ENCODE measurements at places on chromosomes 3 and 15.

GRCh38 chr3:88668180-88668579 lies 439.2 kb upstream of the EPHA3 start:
- peak; percentile 33 for DNase-seq

DNA sequence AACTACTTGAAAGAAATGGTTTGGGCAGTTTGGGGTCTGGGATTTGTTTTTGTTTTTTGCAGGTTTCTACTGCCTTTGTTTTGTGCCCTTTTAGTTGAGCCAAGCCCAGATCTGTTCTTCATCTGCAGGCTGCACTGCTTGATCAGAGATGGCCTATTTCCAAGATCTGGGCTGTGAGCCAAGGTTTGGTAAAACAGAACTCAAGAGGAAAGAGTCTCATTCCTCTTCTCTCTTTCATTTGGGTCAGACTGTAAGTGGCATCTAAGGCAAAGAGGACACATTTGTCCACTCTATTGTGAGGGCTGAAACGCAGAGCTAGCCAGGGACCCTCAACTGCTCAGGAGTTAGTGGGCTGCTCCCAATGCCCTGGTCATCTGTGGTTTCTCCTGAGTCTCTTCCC lies 104.4 kb upstream of the UBE3A start:
- peak; percentile 78 for DNase-seq

DNA sequence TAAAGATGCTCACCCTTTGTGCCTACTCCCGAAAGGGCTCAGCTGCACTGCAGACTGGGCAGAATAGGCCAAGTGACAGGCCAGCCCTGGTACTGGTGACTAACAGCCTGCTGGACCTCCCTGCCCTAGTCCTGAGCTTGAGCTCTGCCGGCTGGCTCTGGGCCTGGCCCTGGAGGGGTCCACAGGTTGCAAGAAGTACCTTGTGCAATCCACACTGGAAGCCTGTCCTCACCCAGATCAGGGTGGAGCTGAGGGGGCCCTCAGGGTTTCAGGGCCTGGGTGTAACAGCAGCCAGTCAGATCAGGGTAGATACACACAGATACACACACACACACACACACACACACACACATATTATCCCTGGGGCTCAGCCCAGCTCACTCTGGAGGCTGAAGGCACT lies 27.3 kb upstream of the PLA2G4D start:
- DNase-seq = no peak

DNA sequence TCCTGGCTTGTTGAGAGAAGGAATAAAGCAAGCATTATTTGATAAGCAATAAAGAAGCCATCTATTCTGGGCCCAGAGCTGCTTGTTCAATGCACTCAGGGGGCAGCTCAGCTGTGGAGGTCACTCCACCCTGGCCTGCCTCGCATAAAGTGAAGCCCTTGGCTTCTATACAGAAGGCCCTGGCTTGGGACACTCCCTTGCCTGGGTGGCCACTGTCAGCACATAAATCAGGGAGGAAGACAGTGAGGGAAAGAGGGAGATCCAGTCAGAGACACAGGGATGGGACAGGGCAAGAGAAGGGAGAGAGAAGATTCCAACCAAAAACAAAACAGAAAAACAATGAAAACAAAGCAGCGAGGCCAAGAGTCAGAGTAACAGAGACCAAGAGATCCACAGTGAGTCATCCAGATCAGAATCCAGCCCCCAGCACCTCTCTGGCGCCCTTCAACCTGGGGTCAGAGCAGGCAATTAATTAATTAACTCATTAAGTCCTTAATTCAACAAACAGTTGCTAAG lies 11.8 kb downstream of the INSYN1 start:
- DNase-seq = no peak

DNA sequence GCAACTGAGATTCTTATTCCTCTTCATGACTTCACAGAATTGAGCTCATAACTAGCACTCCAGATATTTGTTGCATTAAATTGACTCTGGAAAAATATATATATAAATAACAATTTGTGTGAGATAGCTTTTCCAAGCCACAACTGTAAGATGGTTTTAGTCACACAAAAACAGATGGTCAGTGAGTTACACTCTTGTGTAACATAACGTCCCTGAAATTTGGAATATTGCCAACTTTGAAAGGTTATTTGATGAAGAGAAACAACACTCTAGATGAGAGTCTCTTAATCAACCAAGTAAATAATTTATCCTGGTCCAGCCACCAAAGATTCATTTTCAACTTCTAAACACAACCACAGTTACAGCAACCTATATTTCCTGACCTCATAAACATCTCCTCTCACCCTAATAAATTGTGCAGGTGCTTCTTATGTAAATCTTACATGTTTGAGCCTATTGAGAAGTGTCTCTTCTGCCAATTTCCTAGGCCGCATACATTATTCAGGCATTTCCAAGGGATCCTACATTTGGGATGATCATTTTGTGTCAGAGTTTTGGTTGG lies 84.9 kb upstream of the ACP3 start:
- DNase-seq = no peak

DNA sequence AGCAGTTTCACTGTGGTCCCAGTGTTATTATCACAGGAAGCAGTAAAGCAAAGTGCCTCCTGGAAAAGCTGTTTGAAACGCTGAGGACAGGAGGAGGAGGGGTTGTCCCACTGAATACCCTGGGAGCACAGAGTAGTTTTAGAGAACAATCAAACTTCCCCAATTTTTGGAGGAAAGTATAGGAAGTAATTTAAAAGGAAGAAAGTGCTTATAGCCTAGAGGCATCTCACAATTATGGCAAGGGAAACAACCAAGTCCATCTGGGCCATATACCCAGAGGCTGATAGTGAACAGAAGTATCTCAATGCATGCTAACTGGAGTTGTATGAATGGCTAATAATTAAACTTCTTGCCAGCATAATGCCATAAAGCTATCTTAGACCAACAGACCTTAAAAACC lies 137.2 kb upstream of the EPHA6 start:
- DNase-seq = no peak

- DNase-seq = no peak
These were observed 848 bp downstream of the NCEH1 start for GRCh38 chr3:172709774-172710663.

- DNase-seq = no peak
These were observed 107.9 kb upstream of the DPPA4 start for GRCh38 chr3:109445210-109445609.

GRCh38 chr3:186931532-186932280 lies 1.4 kb downstream of the ST6GAL1 start:
- peak; percentile 78 for DNase-seq

DNA sequence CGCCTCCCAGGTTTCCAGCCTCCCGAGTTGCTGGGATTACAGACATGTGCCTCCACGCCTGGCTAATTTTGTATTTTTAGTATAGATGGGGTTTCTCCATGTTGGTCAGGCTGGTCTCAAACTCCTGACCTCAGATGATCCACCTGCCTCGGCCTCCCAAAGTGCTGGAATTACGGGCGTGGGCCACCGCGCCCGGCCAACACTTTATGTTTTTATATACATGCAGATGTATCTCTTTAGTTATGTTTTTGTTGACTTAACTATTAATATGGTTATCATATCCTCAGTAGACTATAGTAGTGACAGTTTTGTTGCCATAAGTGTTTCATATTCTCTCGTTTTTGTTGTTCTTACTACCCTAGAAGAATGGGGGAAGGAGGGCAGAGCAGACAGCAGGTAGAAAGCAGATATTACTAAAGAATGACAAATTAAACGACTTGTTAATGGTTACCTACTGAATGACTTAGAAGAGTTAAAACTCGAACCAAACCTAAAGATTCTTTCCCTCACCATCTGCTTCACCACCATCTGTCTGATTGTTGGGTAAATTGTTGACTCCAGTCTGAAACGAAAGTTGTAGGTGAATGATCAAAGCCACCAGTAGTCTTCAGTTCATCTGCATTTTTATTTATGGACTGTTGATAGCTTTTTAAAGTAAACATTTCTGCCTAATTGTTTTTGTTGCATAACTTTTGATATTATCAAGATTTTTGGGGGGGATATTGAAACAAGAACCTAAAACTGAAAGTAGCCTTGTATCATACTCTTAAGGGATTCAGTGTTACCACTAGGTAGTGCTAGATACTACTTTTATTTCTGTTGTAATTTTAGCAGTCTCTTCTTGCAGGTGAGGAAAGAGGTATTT lies 89.3 kb downstream of the RASA2 start:
- DNase-seq = peak; percentile 14

- peak; percentile 80 for DNase-seq
These were observed 421.4 kb downstream of the MECOM start for GRCh38 chr3:169241991-169242707.

DNA sequence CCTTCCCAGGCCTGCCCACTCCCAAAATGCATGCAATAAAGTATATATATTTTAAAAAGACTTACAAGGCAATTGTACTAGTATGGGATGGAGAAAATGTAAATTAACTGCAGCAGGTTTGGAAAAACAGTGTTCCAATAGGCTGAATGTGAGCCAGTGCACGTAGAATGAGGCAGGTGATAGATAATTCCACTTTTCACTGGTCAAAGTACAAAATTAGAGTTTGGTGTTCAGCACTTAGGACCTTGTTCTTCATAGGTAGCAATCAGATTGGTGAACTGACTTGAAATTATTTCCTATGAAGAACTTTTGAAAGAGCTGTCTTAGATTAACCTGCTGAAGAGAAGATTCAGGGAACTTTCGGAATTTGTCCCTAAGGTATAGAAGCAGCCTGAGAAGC lies 1.9 kb downstream of the WDR48 start:
- no peak for DNase-seq

GRCh38 chr3:449711-450110 lies 253.1 kb downstream of the CHL1 start:
- DNase-seq = no peak

GRCh38 chr3:61181874-61182273 lies 69.4 kb downstream of the FHIT start:
- DNase-seq = no peak

DNA sequence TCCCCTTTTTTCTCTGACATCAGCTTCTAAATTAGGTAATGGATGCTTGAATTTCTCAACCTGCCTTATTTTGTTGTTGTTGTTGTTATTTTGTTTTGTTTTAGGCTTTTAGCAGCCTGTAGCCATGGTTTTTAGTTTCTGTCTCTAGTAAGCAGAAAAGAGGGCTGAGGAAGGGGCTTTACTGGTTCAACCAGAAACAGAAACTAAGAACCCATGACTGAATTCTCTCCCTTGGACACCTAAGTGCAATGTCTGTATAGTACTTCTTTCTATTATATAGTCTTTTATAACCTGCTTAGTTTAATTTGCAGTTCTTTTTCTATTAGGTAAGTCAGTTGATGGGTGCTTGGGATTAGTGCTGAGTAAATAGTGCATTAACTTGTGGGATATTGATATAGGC lies 129.0 kb downstream of the BBX start:
- DNase-seq = no peak

DNA sequence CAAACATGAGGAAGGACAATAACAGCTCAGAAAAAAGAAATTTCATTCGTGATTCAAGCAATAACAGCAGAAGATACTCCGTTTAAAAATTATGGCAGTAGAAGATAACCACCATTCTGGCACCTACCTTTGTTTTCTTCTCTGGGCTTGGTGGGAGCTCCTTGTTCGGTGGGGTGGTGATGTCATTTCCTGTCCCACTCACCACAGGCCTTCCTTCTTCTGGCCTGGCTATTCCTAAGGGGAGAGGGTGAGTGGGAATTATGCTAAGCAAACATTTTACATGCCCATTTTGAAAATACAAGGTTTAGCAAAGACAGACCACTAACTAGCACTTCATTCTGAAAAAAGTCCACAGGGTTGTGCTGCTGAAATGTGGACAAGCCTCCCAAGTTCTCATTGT lies 74.4 kb downstream of the DHX30 start:
- DNase-seq = no peak

GRCh38 chr3:46607603-46608028 lies 4.7 kb upstream of the FAM240A start:
- no peak for DNase-seq

DNA sequence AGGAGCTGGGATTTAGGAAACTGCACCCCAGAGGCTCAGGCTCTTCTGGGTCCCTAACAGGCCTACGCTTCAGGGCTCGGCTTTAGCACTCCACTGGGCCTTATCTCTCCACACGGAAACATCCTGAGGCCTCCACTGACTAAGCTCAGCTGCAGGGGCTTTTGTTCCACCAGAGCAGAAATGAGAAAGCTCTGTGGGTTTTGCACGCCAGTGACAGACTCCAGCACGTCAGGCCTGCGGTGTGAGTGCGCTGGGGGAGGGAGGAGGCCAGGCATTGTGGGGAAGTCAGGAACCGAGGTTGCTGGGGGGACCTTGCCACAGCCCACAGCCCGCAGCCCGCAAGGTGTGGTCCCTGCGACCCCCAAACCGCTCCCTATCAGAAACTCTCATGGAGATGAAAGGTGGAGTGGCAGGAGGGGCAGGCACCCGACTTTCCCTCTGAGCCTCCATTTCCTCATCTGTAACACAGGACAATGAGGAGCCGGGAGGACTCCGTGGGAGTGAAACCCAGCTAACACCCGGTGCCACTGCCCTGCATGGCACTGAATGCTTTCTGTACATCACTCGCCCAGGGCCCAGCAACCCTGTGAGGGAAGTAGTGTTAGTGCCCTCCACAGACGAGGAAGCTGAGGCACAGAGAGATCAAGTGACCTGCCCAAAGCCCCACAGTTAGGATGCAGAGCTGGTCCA lies 106.5 kb downstream of the TPRA1 start:
- no peak for DNase-seq

DNA sequence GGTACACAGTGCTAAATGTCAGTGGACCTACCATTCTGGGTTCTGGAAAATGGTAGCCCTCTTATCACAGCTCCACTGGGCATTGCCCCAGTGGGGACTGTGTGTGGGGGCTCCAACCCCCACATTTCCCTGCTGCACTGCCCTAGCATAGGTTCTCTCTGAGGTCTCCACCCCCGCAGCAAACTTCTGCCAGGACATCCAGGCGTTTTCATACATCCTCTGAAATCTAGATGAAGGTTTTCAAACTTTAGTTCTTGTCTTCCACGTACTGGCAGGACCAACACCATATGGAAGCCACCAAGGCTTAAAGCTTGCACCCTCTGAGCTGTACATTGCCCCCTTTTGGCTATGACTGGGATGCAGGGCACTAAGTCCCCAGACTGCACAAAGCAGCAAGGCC lies 788.2 kb upstream of the ALCAM start:
- DNase-seq = no peak

DNA sequence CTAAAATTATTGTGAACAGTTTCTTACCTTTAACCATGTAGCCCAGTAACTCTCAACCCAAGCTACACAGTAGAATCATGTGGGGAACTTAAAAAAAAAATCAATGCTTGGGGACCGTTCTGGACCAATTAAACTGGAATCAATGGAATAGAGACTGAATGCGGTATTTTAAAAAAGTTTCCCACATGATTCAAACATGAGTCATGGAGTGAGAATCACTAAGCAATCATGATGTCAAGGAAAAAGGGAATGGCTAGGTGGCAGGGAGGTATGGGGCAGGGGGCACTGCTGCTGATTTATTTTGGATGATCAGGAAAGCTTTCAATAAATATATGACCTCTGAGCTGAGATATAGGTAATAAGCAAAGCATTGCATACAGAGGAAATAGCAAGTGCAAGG lies 250.5 kb upstream of the RORA start:
- DNase-seq = no peak

GRCh38 chr15:69009341-69009740 lies 5.2 kb upstream of the NOX5 start:
- DNase-seq = no peak

Measured in eye (tissue), 1 donor.